Liver (tissue), 10 donors: ENCODE measurements at places on chromosomes 2 and 18. TPM values are rescaled to one million over a fixed set of nuclear protein-coding genes. Genes with fewer than 3 reads are reported as not detected.
A peak's percentile ranks its signal among the peaks of the same experiment; 100 is the strongest.

DNA sequence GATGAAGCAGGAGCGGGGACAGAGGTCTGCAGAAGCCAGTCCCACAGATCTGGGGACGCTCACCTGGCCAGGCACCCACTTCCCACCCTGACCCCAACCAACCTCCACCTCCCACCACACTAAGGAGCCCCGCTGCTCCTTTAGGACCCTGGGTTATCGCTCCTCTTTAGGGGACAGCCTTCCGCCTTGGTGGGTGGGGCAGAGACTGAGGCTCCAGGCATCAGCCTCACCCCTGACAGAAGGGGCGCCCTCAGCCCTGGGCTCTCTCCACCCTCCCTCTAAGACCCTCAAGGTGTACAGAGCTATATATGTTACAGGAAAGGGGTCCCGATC, 33.5 kb upstream of the SLC66A3 start:
- H3K36me3 ChIP-seq = no peaks in the 10 kb centered on the region
- no peak overlapping the region for H3K27ac ChIP-seq
- DNase-seq = no peak
- no peak overlapping the region for H3K4me3 ChIP-seq
- H3K4me1 ChIP-seq = no peaks in the 10 kb centered on the region
- H3K27me3 ChIP-seq = no peaks in the 10 kb centered on the region

- no peak overlapping the region for H3K27ac ChIP-seq
- H3K4me1 ChIP-seq = peaks cover 14% of the 10 kb centered on the region
- no peak for DNase-seq
Measured at GRCh38 chr2:100887039-100887578, 67.2 kb downstream of the NPAS2 start.

DNA sequence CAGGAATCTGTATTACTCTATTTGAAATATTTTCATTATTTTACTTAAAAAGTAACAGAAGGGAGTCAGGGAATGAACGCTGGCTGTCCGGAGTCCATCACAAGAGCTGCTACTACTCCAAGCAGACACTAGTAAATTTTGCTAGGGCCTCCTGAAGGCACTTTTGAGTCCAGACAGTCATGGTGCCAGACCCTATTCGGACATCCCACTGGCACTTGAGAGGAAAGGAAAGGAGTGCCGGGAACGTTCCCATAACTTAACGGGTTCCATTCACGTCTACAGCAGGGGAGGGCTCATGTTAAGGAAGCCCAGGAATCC, 563 bp upstream of the GMCL1 start:
- H3K4me1 ChIP-seq = peaks cover 19% of the 10 kb centered on the region
- H3K4me3 ChIP-seq = peak overlapping the region; percentile 81
- no peaks in the 10 kb centered on the region for H3K36me3 ChIP-seq
- DNase-seq = no peak

DNA sequence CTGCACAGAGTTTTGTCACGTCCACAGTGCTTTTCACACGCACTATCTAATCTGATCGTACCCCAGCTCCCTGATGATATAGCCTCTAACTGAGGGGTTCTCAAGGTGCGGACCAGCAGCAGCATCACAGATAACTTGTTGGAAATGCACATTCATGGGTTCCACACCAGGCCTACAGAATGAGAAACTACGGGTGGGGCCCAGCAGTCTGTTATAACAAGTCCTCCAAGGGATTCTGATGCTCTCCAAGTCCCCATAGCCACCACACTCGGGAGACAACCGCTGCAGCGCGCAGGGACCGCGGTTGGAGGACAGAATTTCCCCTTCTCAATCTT, 745 bp upstream of the BZW1 start:
- peaks cover 37% of the 10 kb centered on the region for H3K4me1 ChIP-seq
- H3K27me3 ChIP-seq = no peaks in the 10 kb centered on the region
- H3K4me3 ChIP-seq = peak overlapping the region; percentile 53
- H3K36me3 ChIP-seq = peaks cover 20% of the 10 kb centered on the region

GAL3ST2 gene
- 0.33 TPM for total RNA-seq

HRH4 gene
- total RNA-seq = 0.17 TPM

SERPINB3 gene
- 0.05 TPM for total RNA-seq

- H3K27ac ChIP-seq = peak overlapping the region; percentile 69
- H3K36me3 ChIP-seq = no peaks in the 10 kb centered on the region
- DNase-seq = no peak
- H3K4me3 ChIP-seq = peak overlapping the region; percentile 30
- peaks cover 7% of the 10 kb centered on the region for H3K4me1 ChIP-seq
Measured at GRCh38 chr18:6728809-6729246, 688 bp upstream of the ARHGAP28 start.

- DNase-seq = no peak
- H3K4me1 ChIP-seq = peaks cover 7% of the 10 kb centered on the region
- no peak overlapping the region for H3K4me3 ChIP-seq
Measured at GRCh38 chr2:207725873-207726578, 14.6 kb downstream of the CCNYL1 start.

PUM2 gene
- 51.5 TPM for total RNA-seq

UGT1A3 gene
- not detected for total RNA-seq

FAP gene
- total RNA-seq = 0.42 TPM

DNA sequence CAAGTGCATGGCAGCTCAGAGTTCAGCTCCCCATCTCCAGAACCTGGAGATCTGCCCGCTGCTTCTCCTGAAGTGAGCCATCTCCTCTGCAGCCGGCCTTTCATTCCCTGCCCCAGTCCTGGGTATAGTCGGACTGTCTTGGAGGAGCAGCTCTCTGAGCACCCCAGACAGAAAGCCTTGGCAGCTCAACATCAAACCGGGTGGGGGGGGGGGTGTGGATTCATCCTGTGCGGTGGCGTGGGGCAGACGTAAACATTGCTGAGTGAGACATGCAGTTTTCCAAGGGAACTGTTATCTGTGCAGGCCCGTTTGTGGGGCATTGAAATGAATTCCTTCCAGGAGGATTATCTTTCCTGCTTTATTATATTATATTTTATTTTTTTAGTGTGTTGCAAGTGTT, 125.9 kb upstream of the MYCN start:
- no peaks in the 10 kb centered on the region for H3K4me1 ChIP-seq
- H3K27ac ChIP-seq = no peak overlapping the region
- no peak for DNase-seq
- H3K27me3 ChIP-seq = no peaks in the 10 kb centered on the region
- no peaks in the 10 kb centered on the region for H3K36me3 ChIP-seq
- no peak overlapping the region for H3K4me3 ChIP-seq

- H3K36me3 ChIP-seq = no peaks in the 10 kb centered on the region
- no peak overlapping the region for H3K4me3 ChIP-seq
- DNase-seq = no peak
- no peaks in the 10 kb centered on the region for H3K27me3 ChIP-seq
Measured at GRCh38 chr2:135456431-135456830, 74.6 kb downstream of the ZRANB3 start.
